NCI-H1417 (cell line): ENCODE measurements at places on chromosomes 3 and 15.

DNA sequence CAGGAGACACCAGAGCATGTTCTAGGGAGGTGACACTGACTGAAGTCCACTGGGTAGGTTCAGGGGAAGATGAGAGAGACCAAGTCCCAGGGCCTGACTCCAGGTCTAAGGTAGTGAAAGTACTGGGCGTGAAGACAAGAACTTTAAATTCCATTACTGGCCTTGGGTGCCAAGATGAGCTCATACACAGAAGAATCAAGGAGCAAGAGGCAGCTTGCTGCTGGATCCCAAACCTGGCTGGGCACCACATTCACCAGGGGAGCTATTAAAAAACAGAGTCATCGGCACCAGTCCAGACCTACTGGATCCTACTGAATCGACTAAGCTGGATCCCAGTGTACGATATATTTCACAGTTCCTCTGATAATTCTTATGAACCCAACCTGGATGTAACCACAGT lies 42.1 kb upstream of the ATG7 start:
- no peak for DNase-seq

- no peak for DNase-seq
Observed at GRCh38 chr3:113758389-113759024, 11.7 kb downstream of the ATP6V1A start.

GRCh38 chr3:50356553-50356952 lies 2.8 kb downstream of the TMEM115 start:
- DNase-seq = no peak

DNA sequence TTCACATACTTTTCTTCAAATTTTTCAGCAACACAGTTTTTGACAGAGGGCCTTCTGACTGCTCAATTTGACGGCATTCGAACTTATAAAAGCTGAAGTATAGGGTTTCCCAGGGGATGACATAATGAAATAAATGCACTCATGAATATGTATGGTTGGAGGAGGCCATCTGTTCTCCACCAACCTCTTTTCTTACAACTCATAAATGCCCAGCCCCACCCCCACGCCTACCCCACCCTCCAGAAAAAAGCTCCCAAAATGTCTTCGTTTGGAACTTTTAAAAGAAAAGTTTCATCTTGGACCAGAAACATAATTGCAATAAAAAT lies 211.6 kb upstream of the LRRN1 start:
- DNase-seq = no peak

DNA sequence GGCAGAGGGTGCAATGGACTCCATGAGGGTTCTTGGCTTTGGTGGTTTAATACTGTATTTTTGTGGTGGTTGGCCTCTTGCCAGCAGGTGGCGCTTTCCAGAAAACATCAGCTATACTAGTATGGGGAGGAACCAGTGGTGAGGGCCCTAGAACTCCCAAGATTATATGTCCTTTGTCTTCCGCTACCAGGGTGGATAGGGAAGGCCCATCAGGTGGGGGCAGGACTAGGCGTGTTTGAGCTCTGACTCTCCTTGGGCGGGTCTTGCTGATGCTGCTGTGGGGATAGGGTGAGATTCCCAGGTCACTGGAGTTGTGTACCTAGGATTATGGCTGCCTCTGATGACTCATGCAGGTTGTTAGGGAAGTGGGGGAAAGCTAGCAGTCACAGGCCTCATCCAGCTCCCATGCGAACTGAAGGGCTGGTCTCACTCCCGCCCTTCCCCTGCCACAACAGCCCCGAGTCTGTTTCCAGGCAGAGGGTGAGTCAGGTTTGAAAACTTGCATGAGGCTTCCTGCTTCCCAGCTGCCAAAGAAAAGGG lies 357.7 kb downstream of the OTOL1 start:
- peak; percentile 34 for DNase-seq

DNA sequence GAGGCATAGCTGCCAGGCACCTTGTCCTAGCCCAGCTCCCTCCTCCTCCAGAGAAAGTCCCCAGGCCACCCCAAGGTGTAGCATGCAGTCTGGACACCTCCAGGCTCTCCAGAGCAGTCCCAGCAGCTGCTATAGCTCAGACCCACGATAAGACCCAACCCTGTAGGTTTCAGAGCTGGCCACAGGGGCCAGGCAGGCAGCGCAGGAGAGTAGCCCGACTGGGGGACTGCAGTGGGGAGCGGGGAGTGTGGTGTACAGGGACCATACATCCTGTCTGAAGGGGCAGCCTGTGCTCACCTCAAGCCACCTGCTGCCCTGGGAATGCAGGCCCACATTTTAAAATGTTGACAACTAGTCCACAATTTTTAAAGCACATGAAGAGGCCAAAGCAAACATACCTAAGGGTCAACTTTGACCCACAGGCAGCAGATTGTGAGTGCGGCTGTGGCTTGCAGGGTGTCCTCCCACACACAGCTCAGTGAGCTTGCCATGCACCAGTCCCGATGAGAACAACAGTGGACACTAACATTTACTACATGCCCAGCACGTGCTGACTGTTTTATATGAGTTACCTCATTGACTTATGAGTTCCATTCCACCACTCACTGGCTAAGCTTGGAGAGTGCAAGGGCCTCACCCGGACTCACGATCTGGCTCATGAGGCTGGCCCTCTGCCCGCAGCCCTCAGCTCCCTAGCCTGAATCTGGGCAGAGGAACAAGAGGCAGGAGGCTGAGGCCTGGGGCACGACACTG lies 81.4 kb downstream of the DNAJB8 start:
- no peak for DNase-seq

DNA sequence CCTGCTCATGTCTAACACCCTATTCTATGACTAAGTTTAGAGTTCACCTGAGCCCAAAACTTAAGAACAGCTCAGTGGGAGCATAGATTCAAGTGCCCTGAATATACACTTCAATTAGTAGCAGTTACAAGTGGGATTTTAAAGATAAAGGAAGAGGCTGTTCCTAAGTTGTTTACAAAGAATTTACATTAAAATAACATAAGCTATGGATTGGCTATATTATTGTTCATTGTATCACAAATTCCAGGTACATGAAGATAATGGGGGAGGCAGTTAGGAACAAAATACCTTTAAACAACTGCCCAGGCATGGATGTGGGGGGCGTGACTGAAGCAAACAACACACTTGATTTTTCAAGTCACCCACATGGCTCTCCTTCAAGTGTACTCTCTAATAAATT lies 52.7 kb downstream of the ROPN1B start:
- DNase-seq = no peak

DNA sequence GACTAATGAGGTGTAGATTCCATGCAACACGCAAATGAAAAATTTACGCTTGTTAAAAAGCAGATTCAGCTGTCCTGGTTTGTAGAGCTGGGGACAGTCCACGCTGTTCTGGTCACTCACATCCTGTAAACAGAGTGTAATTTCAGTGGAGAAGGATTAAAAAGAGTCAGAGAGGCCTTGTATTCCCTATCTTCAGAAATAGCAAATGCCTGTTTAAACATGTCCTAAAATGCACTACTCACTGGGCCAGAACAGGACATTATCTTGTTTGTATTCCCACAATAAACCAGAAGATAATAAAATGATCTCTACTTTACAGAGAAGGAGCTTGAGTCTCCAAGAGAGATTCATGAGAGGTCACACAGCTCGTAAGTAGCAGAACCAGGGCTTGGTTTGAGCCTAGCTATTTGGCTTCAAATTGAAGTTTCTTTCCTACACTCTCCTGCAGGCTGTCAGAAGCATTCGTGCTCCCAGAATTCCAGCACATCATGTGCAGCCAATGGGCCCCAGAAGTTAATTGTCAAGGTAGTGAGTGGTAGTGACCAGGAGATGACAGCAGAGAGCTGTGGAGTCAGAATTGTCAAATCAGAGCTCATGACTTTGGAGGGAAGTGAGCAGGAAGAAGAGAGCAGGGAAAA lies 242.5 kb downstream of the ATP8B4 start:
- DNase-seq = no peak

- DNase-seq = no peak
Observed at GRCh38 chr15:55599439-55599838, 11.3 kb upstream of the PYGO1 start.

DNA sequence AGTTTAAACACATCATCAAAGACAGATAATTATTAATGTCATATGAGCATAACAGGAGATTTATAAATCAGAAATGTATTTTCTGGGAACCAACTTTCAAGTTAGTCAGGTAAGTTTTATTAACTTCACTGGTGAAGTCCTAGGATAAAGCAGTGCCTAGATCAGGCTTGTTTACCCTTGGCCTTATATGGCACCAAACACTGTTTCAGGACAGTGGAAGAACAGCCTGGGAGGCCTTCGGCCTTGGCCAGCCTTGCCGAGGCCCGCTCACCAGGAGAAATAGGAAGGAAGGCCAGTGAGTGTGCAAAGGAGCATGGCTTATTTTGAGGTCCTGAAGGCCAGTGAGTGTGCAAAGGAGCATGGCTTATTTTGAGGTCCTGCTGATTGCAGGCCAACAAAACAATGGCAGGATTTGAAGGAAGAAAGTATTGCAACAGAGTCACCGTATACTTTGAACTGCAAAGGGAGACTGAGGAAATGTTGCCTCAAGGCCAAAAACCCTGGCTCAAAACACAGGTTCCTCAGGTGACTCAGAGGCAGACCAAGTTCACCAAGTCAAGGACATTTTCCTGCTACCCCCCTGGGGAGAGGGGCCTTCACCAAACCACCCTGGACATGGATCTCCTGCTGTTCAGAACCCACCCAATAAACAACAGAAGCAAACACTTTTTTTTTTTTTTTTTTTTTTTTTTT lies 174.3 kb downstream of the TP63 start:
- DNase-seq = peak; percentile 49

- no peak for DNase-seq
Observed at GRCh38 chr3:114035896-114036295, 20.4 kb downstream of the CCDC191 start.

DNA sequence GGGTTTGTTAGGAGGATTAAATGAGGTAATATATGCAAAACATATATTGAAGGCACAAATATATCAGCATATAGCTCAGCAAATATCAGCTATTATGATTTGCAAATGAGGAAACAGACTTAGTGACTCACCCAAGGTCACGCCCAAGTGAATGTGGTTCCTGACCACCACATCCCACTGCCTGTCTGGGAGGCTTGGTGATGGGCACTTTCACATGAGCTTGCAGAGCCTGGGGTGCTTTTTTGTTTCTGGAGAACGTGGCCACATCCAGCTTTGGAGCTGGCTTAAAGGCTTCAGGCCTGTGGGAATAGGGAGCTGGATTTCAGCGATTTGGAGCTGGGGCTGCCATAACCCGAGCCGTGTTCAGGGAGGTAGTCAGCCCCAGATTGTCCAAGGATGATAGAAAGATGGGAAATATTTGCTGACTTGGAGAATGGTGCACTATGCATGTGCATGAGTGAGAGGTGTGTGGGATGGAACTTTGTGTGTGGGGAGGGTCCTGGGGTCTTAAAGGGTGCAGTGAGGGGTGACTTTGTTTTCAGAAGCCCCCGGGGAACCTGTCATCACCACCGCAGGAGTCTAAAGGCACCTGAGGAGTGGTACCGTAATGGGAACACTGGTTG lies 12.0 kb upstream of the FGD5 start:
- no peak for DNase-seq

DNA sequence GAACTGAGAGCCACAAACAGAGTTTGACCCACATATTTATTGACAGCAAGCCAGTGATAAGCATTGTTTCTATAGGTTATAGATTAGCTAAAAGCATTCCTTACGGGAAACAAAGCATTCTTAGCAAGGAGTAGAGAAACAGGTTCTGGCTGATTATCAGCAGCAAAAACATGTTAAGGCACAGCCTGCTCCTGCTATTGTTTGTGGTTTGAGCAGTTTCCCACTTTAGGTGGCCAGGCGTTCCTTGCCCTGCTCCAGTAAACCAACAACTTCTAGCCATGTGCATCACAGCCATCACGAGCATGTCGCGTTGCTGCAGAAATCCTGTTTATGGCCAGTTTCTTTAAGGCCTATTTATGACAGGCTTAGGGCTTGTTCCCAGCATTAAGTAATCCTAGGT lies 44.7 kb upstream of the C2CD4B start:
- no peak for DNase-seq

DNA sequence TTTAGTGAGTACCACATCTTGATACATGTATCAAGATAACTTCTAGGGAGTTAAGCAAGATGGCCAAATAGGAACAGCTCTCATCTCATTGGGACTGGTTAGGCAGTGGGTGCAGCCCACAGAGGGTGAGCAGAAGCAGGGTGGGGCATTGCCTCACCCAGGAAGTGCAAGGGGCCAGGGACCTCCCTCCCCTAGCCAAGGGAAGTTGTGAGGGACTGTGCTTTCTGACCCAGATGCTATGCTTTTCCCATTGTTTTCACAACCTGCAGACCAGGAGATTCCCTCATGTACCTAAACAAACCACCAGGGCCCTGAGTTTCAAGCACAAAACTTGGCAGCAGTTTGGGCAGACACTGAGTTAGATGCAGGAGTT lies 665.0 kb upstream of the CBLB start:
- DNase-seq = no peak

- no peak for DNase-seq
Observed at GRCh38 chr3:46324036-46324435, 29.9 kb upstream of the CCR2 start.

DNA sequence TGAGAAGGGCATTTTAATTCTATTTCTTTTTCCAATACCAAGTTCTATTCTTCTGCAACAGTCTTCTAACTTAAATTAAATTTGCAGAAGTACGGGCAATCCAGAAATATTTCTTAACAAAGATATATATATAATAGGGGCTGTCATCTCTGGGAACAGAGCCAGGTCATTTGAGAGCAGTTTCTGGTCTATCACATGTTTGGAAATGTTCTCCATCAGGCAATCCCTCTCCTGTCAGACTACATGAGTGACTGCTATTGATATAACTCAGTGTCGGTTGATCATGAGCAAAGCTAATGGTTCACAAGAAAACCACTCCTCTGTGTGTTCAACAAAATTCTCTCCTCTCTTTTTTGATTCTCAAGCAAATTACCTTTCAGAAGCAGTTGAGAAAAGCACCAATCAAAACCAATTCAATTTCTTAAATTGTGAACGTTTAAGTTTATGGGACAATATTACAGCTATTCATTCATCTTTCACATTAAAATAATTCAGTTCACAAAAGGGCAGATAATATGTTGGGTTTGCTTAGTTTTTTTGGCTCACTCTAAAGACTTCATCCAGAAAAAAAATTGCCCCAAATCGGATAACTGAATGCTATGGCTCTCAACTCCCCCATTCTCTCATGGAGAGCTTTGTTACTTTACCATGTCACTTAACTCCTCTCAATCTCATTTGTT lies 152.9 kb upstream of the TGFBR2 start:
- no peak for DNase-seq

GRCh38 chr15:33132722-33133345 lies 61.7 kb downstream of the FMN1 start:
- peak; percentile 90 for DNase-seq

GRCh38 chr3:136093771-136094170 lies 102.4 kb downstream of the MSL2 start:
- no peak for DNase-seq

DNA sequence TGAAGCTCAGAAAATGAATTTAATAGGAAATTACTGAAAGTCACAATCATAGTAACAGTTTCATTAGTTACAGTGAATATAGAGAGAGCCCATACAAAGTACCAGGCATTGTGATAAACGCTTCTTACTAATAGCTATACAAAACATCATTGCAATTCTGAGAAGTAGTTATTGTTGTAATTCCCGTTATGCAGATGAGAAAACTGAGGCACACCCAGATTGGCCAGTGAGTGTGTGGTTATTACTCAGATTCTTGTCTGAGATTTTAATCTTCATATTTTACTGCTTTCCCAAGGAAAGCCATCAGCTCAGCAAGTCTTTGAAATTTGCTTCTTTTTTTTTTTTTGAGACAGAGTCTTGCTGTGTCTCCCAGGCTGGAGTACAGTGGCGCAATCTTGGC lies 14.3 kb downstream of the FLNB start:
- no peak for DNase-seq

- no peak for DNase-seq
Observed at GRCh38 chr15:79815468-79815867, 81.3 kb downstream of the MTHFS start.
